ENCODE measurements at places on chromosomes 7 and 10. TPM values are rescaled to one million over a fixed set of nuclear protein-coding genes. Genes with fewer than 3 reads are reported as not detected.

Gene LIPF
- not detected for total RNA-seq

Gene CNTNAP2
- 7.6 TPM for total RNA-seq

Gene ARF5
- 146 TPM for total RNA-seq

Gene IFIT1B
- total RNA-seq: not detected

Gene LIPK
- not detected for total RNA-seq

Gene FXYD4
- total RNA-seq: not detected

Gene GNG11
- 8.8 TPM for total RNA-seq

Gene GDF10
- under 0.01 TPM for total RNA-seq

Gene WEE2
- not detected for total RNA-seq

Gene MKX
- 15.3 TPM for total RNA-seq

Gene SUN3
- not detected for total RNA-seq

Gene CALML3
- not detected for total RNA-seq

Gene PAPOLB
- under 0.01 TPM for total RNA-seq

Gene NRG3
- not detected for total RNA-seq

Gene SLC35G1
- 5.4 TPM for total RNA-seq

Gene CCDC146
- total RNA-seq: 5.1 TPM

Gene EMX2
- 0.88 TPM for total RNA-seq

Gene PCGF6
- total RNA-seq: 18.9 TPM

Gene PIK3AP1
- total RNA-seq: 0.36 TPM

Gene HTR5A
- not detected for total RNA-seq

Gene CTAGE8
- total RNA-seq: 2.4 TPM

Gene AKR1C1
- total RNA-seq: 140 TPM

Gene TMEM139
- not detected for total RNA-seq

Gene PKD2L1
- total RNA-seq: not detected

Gene GIMAP4
- total RNA-seq: not detected

Gene LRRN3
- 2.4 TPM for total RNA-seq

Gene PARP12
- 15.6 TPM for total RNA-seq

Gene GPR15LG
- total RNA-seq: not detected

Gene PILRB
- total RNA-seq: 14.8 TPM

Gene IGFBP3
- 2,046 TPM for total RNA-seq

Gene WNT8B
- not detected for total RNA-seq

Gene BTBD16
- not detected for total RNA-seq

Gene PNLIPRP2
- not detected for total RNA-seq

Gene SLC39A12
- not detected for total RNA-seq

Gene GPR26
- not detected for total RNA-seq

Gene MNX1
- total RNA-seq: not detected

Gene EVX1
- total RNA-seq: not detected

Gene ITGB1
- 1,742 TPM for total RNA-seq

Gene PDE6C
- total RNA-seq: not detected

Gene ADRA2A
- total RNA-seq: 0.29 TPM

Gene SAMD9L
- total RNA-seq: 17.7 TPM

Gene CHCHD1
- 12.7 TPM for total RNA-seq

Gene UNCX
- total RNA-seq: not detected

Gene FKBP6
- not detected for total RNA-seq

Gene H2BK1
- not detected for total RNA-seq

Gene CALML5
- not detected for total RNA-seq

Gene NME8
- total RNA-seq: not detected

Gene AHR
- total RNA-seq: 274 TPM

Gene LEP
- 0.36 TPM for total RNA-seq

Gene REPIN1
- total RNA-seq: 57.5 TPM

Gene CPED1
- 37.4 TPM for total RNA-seq

Gene FAM131B
- 1.2 TPM for total RNA-seq

Gene SLC29A3
- total RNA-seq: 3.8 TPM

Gene MBL2
- under 0.01 TPM for total RNA-seq

Gene FOXI2
- total RNA-seq: not detected

All from osteoblast (primary cell).